ENCODE measurements at places on chromosomes 12 and 14.

- DNase-seq: peak; percentile 22
Measured at GRCh38 chr14:92877757-92878431, 45.1 kb upstream of the CHGA start.

DNA sequence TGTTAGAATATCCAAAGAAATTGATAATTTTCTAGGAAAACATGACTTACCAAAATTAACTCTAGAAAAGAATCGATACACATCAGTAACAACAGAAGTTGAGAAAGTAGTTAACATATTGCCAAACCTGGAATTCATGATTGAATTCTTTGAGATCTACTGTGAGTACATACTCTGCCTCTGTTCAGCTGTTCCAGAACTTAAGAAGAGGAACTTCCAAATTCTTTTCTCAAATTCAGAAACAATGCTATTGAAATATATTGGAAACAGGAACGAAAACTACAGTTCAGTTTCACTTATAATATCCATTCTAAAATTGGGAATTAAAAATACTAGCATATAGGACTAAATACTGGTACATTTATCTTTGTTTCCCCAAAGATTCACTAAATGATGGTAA is 57.9 kb downstream of the MARK3 start:
- no peak for DNase-seq

DNA sequence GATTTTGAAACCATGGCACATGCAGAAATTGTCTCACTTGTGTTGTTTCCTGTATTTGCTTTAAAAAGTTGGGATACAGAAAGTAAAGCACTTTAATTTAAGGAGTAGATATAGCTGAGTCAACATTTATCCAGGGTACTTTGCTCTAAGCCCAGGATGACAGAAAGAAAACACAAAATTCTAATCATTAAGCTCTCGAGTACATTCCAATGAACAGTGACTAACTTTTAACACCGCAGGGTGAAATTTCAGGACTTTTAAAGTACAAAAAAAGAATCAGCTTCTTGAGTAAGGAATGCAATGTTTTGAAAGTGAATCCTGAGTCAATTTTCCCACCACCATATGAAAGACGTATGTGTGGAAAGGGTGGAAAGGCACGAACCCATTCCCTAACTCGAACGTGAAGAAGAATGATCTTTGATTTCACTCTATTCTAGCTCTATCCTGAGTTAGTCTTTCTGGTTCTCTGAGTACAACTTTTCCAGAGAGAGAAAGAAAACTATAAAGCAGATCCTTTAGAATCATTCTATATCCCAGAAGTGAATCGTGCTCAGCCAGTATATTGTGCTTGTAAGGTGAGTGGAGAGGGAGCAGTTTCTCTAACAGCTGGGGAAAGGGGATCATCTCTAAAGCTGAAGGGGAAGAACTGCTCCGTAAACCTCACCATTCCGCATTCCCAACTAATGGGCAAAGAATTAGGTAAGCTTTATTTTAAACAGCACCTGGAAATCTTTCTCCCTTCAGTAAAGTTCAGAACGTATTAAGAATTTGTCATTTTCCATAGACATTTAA is 779.0 kb upstream of the FLRT2 start:
- DNase-seq: peak; percentile 2

- DNase-seq: peak; percentile 73
Measured at GRCh38 chr12:2291182-2291832, 238.5 kb downstream of the CACNA1C start.

DNA sequence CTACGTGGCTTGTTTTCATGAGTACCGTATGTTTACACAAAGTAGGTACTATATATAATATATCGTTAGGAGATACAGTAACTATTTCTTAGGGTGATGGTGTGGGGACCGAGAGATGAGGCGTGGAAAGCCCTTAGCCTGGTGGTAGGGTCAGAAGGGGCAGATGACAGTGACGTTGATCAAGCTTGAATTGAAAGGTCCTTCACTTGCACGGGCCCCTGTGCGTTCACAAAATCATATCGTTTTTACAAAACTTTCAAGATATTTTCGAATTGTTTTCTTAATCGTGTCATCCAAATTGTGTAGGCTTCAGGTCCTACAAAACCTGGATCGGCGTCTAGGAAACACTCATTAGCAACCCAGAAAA is 881 bp upstream of the SOS2 start:
- DNase-seq: no peak

DNA sequence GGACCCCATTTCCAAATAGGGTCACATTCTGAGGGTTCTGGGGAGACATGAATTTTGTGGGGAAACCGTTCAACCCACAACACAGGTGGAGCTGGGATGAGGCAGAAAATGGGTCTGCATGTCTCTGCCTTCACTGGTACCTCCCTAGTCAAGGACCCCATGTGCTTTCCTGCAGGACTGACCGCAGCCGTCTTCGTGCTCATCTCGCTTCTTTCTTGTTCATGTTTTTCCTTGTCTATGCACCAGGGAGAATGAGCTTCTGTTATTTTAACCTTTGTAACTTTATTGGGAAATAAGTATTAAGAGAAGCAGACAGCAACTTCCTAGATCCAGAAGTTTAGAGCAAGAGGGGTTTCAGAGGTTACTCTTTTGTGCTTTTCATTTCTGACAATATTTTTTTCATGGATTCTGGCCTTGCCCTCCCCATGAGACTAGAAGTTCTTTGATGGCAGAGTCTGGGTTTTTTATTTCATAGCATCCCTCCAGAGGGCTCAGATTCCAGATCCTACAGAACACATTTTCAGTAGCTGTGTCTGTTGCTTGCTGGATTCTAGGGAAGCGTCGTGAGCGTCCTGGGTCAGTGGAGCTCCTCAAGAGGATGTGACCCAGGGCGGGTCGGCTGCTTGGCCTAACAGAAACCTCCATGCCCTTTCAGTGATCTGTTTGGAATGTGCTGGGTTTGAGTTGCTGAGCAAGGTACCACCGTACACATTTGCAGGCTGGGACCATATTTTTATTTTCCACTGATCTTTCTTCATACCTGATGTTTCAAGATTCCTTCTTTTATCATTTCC is 104.2 kb downstream of the ADGRD1 start:
- DNase-seq: no peak

GRCh38 chr12:110860833-110861296 is 14.1 kb downstream of the CCDC63 start:
- DNase-seq: peak; percentile 37

DNA sequence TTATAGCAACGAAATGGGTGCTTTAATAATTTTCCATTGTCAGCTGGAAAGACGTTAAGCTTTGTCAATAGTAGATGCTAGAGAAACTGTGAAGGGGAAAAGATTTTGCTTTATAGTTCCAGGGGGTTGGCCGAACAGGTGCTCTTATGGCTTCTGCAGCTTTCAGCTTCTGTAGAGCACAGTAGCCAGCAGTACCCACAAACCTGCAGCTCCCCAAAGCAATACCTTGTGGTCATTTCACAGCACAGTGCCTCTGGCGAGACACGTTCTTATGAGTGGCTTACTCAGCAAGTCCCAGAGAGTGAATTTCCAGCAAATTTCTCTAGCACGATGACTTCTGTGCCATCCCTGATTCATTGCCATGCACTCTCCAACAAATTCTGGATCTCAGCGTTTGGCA is 416.3 kb upstream of the ATP2B1 start:
- DNase-seq: no peak

GRCh38 chr12:122811777-122812176 is 23.5 kb upstream of the HIP1R start:
- DNase-seq: no peak

DNA sequence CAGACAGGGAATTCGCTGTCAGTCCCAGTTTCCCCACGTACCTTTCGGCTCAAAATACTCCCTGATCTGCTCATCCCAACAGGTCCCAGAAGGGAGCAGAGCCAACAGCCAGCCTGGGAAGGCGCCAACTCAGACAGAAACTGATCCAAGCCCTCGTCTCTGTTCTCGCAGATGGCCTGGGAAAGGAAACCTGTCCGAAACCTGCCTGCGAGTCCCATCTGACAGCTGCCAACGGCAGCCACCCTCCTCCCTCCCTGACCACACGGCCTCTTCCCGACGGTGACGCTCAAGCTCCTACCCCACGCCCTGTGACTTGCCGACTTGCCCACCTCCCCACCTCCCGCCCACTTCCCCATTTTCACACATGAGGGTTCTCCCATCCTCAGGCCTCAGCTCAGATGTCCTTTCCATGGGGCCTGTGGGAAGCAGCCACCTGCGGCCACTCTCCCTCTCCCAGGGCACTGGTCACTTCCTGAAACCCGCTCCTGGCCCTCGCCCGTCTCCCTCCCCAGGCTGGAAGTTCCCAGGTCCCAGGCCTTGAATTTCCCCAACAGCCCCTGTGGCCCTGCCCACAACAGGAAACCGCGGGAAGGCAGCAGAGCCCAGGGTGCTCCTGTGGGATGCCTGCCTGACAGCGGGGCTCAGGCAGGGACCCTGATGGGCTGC is 60.9 kb upstream of the FBRSL1 start:
- DNase-seq: no peak

GRCh38 chr12:44876544-44877410 is 662 bp upstream of the NELL2 start:
- DNase-seq: peak; percentile 79

- peak; percentile 45 for DNase-seq
Measured at GRCh38 chr12:105382771-105383622, 52.5 kb downstream of the C12orf75 start.

GRCh38 chr12:27982951-27983350 is 10.4 kb upstream of the PTHLH start:
- DNase-seq: no peak

DNA sequence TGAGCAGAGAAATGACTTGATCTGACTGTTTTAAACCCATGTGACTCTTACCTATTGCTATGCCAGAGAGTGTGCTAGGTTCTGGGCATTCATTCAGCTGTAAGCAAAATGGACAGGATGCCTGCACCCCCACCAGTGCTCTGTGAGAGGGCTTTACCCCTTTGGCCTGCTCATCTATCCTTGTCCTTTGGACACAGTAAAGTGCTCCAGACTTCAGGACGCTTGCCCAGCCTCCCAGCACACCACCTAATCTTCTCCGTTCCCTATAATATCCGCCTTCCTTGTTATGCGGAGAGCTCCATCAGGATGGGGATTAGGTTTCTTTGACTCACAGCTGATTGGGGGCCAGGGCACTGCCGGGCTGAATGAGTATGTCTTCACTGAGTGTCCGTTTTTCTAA is 4.4 kb upstream of the ZNF839 start:
- peak; percentile 23 for DNase-seq

GRCh38 chr12:15601210-15601800 is 187.9 kb downstream of the EPS8 start:
- DNase-seq: no peak

- DNase-seq: no peak
Measured at GRCh38 chr12:89187507-89187906, 164.8 kb downstream of the DUSP6 start.

- DNase-seq: no peak
Measured at GRCh38 chr14:75079521-75079920, 10.1 kb downstream of the ZC2HC1C start.

DNA sequence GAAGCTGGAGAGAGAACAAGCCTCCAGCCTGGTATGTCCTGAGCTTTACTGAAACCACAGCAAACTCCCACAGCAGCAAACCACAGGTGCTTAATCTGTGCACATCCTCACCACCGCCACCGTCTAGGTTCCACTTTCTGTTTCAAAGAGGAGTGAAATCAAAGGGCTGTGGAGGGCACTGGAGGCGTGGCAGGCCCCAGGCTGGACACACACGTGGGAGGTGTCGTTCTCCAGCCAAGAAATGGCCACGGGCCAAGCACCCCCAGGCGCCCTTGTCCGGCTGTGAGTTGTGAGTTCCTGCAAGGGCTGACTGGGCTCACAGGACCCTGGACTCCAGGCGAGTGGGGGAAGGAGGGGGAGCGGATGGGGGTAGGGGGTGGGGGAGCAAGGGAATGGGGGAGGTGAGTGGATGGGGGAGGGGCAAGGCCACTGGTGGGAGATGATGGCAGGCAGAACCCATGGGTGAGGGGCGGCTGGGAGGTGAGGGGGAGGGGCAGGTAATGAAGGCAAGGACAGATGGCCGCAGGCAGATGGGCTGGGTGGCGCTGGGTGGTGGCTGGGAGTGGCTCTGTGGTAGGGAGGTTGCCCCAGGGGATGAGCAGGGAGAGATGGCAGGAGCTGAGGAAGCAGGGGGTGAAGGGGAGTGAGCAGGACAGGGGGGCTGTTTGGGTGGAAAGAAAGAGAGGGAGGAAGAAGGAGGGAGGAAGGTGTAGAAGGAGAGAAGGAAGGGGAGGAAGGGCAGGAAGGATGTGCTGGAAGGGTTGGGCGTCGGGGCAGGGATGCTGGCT is 86.7 kb downstream of the NCOR2 start:
- no peak for DNase-seq

DNA sequence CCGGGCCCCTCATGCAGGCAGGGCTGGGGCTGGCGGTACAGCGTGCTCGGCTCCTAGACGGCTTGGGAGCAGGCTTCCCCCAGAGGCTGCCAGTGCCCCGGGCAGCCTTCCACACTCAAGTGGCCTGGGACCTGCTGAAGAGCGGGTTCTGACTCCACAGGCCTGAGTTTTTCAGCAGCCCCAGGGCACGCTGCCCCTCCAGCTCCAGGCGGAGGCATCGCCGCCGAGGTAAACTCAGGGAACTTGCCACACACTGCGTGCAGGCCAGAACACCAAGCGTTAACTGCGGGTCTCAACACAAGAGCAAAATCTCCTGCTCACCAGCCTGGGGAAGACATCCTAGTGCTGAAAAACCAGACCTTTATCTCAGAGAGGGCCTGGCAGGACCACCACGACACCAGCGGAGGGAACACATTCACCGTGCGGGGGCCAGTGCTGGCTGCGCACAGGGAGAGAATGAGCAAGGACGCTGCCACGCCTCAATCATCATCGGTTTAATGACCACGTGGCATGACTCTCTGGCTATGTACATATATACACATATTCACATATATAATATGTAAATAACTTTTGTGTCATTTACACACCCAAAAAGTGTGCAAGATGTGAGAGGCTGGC is 21.3 kb downstream of the PSMC1 start:
- DNase-seq: no peak

GRCh38 chr12:129615001-129615400 is 288.8 kb downstream of the TMEM132D start:
- DNase-seq: no peak

GRCh38 chr12:90062799-90063198 is 354.2 kb upstream of the ATP2B1 start:
- DNase-seq: no peak

GRCh38 chr12:31000751-31001150 is 72.9 kb upstream of the DDX11 start:
- DNase-seq: no peak

DNA sequence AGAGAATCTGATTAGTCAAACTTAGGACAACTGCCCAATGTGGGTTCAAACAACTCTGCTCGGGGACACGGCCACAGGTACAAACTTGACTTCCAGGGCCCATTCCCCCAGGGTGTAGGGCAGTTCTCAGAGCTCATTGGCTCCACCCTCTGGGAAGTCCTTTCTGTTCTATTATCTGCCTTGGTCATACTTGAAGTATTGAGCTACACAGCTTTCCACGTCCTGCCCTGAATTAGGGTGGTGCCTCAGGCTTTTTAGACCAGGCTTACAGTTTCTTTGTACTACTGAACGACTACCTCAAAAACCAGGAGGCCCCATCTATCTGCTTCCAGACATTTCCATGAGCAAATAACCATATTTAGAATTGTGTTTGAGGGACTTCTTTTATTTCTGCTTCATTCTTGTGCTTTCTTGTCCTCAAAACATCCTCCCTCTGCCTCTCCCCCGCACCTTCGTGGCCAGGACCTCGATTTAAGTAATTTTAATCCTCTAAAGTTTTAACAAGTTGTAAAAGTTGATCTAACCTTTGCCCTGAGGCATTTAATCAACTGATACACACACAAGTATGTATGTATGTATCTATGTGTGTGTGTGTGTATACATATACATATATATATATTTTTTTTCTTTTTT is 281.7 kb upstream of the AMIGO2 start:
- DNase-seq: peak; percentile 24

- DNase-seq: no peak
Measured at GRCh38 chr14:29681316-29681715, 246.3 kb downstream of the PRKD1 start.

- DNase-seq: no peak
Measured at GRCh38 chr12:11657511-11657910, 8.0 kb downstream of the ETV6 start.

Data from ELF-1 (cell line).